Keratinocyte (primary cell): ENCODE measurements at places on chromosomes 16 and 17. TPM values are rescaled to one million over a fixed set of nuclear protein-coding genes. Genes with fewer than 3 reads are reported as not detected.

DNA sequence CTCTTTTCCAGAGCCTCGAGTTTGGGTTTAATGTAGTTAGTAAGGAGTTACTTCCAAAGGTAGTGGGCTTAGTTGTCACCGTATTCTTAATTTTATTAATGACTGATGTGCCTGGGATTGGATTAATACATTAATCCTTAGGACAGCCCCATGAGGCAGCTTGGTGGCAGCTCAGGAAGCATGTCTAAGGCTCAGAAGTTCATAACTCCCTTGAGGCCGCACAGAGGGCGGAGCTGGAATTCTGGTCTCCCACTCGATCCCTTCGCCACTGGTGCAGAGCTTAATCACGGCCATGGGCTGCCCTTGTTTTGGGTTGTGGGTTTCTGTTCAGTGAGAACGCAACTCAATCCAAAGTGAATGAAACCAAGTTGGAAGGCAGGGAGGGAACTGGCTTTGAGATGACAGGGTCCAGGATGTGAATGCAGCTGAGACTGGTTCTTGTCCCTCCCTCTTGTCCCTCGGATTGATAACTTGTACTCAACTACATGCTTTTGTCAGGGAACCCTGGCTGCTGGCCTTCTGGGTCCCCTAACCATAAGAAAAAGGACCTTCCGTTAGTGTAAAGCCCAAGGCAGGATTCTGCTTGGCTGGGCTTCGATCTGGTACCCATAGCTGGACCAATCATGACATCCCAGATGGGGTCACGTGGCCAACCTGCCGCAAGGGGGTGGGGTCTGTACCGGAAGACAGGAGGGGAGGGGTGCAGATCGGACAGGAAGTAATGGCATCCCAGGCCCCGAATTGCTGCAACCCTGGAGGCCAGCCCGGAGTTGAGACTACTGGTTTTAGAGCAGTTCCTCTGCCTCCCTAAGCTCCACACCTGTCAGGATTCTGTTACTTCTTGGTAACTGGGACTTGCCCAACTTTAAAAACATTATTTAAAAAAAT, 45.4 kb downstream of the SNX20 start:
- no peak for DNase-seq

DNA sequence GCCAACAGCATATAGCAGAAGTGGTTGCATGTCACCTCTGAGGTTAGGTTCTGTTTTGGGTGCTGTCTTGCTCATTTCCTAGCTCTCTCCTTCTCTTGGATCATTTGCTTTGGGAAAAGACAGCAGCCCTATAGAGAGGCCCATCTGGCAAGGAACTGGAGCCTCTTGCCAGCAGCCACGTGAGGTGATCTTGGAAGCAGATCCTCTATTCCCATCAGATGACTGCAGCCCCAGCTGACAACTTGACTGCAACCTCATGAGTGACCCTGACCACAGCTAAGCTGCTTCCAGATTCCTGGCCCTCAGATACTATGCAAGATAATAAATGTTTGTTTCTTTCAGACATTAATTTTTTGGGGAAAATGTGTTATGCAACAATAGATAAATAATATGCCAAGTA, 213.3 kb upstream of the HS3ST4 start:
- no peak for DNase-seq

- peak; percentile 79 for DNase-seq
Observed at GRCh38 chr16:48961546-48961945, 320.1 kb downstream of the CBLN1 start.

The TNFRSF17 gene
- polyA plus RNA-seq: 0.13 TPM in 1 of 3 replicates, not detected in the others

The SLC52A1 gene
- polyA plus RNA-seq: 0.16 to 0.21 TPM (median 0.21 TPM) in 3 replicates

The MPV17L gene
- polyA plus RNA-seq: 0.39 to 0.48 TPM (median 0.40 TPM) in 3 replicates

The RHBDL1 gene
- 0.58 to 2.7 TPM (median 0.71 TPM) in 3 replicates for polyA plus RNA-seq
